Urothelium cell line (cell line): ENCODE measurements at places on chromosomes 1 and 21.

DNA sequence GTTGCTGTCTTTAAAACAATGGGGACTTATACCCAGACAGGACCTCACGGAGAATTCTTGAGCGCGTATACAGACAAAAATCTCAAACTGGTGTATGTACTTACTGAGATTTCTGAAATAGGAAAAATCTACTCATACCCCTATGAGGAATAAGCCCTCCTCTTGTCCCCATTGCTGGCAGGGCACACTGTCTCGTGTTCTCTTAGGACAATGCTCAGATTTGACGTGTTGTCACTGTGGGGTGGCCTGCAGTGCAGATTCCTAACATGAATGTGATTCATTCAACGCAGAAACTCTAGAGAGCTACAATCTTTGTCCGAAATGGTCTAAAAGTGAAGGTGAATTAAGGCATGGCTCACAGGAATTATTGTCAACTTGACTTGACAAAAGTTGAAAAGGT is 31.1 kb upstream of the PDE9A start:
- no peak for DNase-seq

DNA sequence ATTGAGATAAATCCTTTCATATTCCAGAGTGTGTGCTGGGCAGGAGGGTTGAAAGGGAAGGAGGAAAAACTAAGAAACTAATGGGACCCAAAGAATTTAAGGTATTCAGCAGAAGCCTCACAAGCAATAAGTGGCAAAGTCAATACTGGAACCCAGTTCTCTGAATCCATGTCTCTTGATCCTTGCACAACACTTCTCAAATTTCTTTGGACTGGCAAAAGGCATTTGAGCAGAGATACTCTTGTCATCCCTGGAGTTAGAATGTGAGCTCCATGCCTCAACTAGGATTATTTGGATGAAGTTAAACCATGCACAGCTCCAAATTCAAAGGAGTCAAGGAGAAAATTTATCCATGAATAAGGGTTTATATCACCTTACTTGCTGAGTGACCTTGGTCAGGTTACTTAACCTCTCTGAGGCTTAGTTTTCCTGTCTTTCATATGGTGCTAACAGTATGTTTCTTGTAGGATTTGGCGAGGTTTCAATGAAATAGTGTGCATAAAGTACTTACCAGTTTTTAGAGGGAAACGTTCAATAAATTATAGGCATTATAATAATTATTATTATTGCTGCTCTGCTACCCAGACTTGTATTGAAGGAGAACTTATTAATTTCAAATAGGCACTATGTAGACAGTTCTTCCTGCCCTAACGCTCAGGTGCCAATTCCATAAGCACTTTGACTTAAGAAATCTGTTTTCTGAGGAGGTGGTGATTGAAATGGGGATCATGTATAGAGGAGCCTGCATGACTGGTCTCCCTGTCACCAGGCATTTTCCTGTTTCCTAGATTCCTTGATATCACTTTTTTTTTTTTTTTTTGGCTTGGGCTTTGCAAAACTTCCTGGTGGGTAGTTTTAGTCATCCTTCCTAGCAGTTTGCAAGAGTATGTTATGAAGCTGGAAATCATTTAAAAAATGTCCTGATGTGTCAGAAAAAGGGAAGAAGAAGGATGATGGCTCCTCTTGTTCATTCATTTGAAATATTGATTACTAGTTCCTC is 125.0 kb upstream of the JUN start:
- no peak for DNase-seq

DNA sequence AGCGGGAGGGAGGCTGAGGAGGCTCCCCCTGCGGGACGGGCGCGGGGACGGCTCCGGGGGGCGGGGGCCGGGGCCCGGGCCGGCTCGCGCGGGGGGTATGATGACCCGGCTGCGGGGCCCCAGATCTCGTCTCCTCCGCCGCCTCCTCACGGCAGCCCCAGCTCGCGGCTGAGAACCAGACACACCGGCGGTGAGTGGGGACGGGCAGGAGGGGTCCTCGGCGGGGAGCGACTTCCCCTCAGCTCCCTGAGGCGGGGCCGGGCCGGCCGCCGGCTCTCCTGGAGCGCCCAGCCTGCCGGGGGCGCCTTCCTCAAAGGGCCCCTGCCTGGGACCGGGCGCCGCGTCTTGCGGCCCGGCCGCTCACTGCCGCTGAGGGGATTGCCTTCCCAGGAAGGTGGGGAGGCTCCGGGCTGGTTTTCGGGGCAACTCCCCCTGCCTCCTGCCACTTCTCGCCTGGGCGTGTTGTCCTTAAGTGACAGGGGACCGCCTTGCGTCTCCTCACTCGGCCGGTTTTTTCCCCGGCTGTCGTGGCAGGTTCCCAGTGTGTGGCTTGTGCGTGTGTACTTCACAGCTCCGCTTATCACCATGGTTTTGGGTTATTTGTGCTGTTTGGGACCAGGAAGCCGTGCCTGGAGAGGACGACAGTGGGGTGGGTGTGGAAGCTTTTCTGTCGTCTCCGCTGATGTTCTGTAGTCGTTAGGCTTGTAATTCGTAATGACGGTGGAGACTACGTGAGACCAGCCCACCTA is 800 bp downstream of the HIPK1 start:
- DNase-seq = peak; percentile 67

DNA sequence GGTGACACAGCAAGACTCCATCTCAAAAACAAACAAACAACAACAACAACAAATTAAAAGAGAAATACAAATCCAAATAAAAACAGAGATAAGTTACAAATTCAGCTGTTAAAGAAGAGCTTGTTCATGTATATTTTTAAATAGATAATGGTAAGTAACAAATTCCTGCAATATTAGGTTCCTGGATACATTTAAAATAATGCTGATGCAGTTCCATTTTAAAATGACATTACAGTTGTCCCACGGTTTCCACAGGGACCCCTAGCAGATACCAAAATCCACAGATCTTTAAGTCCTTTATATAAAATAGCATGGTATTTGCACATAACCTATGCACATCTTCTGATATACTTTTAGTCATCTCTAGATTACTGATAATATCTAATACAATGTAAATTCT is 61.5 kb downstream of the ABL2 start:
- DNase-seq = no peak

- no peak for DNase-seq
Observed at GRCh38 chr21:39597595-39597994, 15.1 kb upstream of the B3GALT5 start.

DNA sequence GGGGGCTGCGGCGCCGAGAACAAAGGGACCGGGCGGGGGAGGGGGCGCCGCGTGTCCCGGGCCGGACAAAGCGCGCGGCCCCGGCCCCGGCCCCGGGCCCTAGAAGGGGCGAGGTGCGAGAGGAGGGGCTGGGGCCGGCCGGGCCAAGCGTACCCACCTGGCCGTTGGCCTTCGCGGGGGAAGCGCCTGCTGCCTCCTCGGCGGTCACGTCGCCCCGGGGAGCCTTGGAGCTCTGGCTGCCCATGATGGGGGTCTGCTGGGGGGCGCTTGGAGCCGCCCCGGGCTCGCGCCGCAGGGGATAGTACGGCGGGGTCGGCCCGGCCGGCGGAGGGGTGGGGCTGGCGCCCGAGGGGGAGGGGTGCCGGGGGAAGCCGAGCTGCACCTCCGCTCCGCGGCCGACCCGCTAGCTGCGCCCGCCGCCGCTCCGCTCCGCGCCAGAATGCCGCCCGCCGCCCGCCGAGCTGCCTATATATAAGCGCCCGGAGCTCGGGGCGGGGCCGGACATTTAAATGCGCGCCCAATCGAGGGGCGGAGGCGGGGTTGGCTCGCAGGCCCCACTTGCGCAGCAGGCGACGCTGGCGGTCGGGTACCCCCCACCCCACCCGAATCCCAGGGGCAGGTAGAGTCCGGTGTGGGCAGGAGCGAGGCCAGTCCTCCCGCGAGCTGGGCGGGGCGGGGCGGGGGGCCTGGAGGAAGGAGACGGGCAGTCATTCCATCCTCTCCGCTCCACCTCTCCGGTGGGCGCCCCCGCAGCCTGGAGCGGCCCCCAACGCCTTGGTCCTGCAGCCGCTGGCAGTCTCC is at the start of gene MARCKSL1:
TSS of gene MARCKSL1 (minus strand) at position 444 of the 801 bp plus-strand sequence. CDS start at position 244, 200 bp downstream.
- peak; percentile 85 for DNase-seq

- no peak for DNase-seq
Observed at GRCh38 chr1:178411756-178412399, 84.9 kb downstream of the CLEC20A start.

DNA sequence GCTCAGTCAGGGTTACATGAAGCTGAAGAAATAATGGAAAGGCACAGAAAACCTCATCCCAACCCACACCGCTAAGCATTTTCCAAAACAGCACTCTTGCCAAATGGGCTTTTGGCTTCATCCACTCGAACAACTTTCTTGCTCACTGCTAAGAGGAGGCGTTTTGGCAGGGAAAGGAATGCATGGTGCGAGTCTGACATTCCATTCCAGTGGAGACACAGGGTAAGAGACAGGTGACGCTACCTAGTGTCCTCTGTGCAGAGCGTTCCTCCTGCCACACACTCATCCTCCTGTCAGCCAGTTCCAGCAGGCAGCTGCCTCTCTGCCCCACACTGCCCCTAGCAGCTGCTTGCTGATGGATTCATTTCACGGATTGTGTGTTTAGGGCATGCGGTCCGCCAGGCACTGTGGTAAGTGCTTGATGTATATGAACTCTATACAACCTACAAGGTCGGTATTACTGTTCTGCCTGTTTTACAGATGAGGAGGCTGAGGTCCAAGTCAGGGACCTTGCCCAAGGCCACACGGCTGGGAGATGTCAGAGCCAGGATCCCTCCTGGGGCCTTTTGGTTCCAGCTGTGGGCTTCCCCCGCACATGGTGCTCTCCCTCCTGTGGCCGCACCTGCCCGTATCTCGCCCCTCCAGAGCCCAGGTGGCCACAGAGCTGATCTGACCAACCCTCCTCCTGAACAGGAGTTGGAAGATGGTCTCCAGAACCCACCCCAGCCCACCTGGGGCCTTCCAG is 25.7 kb upstream of the BACE2 start:
- peak; percentile 65 for DNase-seq

DNA sequence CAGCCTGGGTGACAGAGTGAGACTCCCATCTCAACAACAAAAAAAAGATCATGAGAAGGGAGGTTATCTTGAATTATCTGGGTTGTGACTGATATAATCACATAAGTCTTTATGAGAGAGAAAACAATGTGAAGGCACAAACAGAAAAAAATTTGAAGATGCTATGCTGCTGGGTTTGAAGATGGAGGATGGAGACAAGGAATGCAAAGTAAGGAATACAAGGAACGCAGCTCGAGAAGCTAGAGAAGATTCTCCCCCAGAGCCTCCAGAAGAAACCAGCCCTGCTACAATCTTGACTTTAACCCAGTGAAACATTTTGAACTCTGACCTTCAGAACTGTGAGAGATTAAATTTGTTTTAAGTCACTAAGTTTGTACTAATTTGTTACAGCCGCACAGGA is 15.1 kb downstream of the EVI5 start:
- no peak for DNase-seq

DNA sequence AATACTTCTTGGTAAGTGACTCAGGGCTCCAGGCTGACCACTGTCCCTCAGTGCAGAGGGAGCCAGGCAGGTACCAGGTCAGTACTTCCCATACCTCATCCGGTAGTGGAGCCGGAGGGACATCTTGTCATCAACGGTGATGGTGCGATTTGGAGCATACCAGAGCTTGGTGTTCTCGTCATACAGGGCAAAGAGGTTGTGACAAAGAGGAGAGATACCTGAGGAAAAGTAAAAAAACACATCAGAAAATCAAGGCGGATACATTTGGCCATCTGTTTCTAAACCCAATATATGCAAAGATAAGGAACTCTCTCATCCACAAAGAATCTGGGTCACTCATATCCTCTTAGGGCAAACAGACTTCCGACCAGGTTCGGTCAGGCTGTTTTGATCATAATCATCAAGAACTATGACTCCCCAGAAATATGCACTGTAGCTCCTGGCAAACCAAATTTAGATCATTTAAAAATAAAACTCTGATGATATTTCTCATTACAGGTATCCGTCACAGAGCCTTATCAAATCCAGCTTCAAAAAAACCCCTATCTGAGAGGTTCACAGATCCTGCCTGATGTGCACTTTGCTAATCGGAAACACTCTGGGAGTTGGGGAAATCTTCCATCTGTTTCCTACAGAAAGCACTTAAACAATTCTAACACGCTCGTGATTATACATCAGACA is 87.3 kb downstream of the JAK1 start:
- no peak for DNase-seq

GRCh38 chr1:207830788-207831187 is 78.9 kb downstream of the CD46 start:
- no peak for DNase-seq

- no peak for DNase-seq
Observed at GRCh38 chr1:218614031-218614430, 268.9 kb downstream of the TGFB2 start.

GRCh38 chr1:224828691-224829090 is 100.8 kb upstream of the DNAH14 start:
- no peak for DNase-seq

GRCh38 chr1:93475681-93476080 is 27.8 kb downstream of the FNBP1L start:
- DNase-seq = no peak

DNA sequence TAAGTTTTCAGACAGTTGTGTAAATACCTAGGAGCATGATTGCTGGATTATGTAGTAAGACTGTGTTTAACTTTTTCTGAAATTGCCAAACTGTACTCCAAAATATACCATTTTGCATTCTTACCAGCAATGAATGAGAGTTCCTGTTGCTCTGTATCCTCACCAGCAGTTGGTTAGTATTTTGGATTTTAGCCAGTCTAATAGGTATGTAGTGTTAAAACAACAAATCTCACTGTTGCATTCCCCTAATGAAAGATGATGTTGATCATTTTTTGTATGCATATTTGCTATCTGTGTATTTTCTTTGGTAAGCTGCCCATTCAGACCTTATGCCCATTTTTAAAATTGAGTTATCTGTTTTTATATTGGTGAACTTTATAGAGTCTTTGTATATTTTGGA is 89.9 kb downstream of the RASAL2 start:
- DNase-seq = no peak
